ENCODE measurements at places on chromosomes 11 and 22. TPM values are rescaled to one million over a fixed set of nuclear protein-coding genes. Genes with fewer than 3 reads are reported as not detected.

DNA sequence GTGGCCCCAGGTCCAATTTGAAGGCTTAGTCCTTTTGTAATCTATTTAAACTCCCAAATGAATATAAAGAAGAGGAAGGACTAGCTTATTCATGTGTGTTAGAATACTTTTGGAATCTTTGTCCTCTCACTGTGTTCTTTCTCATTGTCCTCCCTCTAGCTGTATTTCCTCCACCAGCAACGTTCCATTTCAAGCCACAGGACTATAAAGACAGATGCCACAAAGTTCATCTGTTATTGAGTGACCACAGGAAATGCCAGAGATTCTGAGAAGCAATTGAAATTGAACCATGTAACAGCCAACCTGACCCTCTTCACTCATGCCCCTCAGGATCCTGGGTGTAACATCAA lies 336.6 kb upstream of the API5 start:
- DNase-seq, result no peak

The F2 gene
- not detected for total RNA-seq

GRCh38 chr11:17076517-17077239 lies 789 bp downstream of the RPS13 start:
- DNase-seq, result no peak

The DNAJC24 gene
- total RNA-seq, result 21.8 TPM

The MRGPRX4 gene
- not detected for total RNA-seq

- DNase-seq, result no peak
Measured at GRCh38 chr11:68340003-68340767, 27.8 kb downstream of the LRP5 start.

The CD248 gene
- not detected for total RNA-seq

DNA sequence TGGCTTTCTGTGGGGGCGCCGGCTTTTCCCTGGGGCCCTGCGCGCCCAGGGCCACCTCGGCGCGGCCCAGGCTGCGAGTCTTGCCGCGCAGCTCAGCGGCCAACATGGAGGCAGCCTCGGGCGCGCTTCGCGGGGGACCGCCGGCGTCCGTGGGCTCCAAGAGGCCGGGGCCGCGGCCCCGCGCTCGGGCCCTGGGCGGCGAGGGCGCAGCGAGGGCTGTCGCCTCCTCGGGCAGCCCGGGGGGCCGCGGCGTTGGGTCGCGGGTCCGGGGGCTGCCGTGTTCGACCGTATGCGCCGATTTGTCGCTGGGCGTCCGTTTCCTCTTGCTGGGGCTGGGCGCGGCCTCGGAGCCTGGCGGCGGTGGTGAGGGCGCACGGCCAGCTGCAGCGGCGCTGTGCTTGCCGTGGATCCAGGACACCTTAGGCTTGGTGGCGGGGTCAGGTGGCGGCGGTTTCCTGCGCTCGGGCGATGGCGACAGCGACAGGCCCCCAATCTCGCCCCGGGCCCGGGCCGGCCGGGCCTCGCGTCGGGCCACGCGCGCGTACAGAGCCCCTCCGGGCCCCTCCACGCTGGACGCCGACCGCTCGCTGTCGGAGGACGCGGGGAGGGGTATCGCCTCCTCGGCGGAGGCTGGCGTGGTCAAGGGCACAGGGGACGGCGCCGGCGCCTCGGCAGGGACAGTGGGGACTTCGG lies 11.9 kb downstream of the SCARF2 start:
- no peak for DNase-seq

The CD3G gene
- total RNA-seq, result not detected

DNA sequence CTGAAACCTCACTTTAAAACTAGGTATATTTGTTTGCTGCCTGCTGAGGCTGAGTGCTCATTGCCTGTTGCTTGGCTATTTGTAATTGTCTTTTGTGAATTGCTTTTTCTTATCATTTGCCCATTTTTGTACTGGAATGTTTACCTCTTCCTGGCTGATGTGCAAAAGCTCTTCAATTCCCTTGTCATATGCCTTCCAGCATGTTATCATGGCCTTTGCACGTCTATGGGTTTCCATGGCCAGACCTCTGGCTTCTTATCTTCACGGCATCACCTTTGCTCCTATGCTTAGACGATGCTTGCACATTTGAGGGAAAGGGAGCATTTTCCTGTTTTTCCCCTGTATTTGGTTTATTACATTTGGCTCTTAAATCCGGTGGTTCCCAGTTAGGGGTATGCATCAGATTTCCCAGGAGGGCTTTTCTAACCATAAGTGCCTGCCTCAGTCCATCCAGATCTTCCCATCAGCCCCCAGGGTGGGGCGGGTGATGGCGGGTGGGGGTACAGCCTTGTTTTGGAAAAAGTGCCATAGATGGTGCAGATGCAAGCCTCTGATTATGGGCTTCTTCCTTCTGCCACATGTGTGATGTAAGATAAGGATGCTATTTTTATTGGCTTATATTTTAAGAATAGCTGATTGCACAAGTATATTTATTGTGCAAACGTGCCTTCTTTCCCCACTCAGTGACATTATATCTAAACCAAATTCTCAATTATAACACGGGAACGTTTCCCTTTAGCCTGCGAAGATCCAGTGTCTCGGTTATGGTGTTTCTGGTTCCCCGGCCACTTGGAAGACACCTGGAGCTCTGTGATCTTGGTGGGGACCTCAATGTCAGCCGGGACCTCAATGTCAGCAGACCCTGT lies 70.6 kb upstream of the SEPTIN5 start:
- no peak for DNase-seq

The SPI1 gene
- not detected for total RNA-seq

The ELMOD1 gene
- total RNA-seq, result not detected

GRCh38 chr22:23689414-23689813 lies 1.4 kb upstream of the RGL4 start:
- DNase-seq, result no peak

The NPAS4 gene
- not detected for total RNA-seq

DNA sequence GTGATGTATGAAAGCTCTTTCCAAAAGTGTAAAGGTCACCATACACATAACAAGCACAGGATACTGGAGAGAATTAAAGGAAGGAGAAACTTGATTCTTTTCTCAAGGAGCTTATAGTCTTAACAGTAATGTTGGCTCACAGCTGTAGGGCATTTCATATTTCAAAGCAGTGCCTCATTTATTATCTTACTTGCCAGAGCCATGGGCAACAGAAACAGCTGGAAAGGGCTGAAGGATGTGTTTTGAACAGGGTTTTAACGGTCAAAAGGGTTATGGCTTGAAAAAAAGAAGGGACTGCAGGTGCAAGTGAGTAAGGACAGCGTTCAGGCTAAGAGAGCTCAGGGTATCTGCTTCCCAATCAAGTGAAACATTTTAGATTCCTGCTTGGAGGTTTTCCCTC lies 2.7 kb upstream of the GRAMD1B start:
- DNase-seq, result no peak

DNA sequence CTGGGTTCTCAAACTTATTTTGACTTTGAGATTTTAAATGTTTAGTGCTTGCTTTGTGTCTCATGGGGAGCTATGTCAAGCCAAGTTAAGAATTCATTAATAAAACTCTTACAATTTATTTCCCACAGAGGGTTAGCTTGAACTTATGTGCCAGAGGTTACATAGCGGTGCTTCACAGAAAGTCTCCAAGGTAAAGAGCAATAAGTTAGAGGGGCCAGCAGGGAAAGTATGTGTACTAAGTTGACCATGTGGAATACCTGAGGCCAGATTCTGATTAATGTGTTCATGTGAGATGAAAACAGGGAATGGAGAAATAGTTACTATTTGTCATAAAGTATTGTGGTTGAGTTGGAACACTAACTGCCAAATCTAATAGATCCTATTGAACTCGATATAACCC lies 149.3 kb downstream of the TMEM135 start:
- no peak for DNase-seq

- DNase-seq, result no peak
Measured at GRCh38 chr11:119375337-119376196, 5.9 kb downstream of the USP2 start.

DNA sequence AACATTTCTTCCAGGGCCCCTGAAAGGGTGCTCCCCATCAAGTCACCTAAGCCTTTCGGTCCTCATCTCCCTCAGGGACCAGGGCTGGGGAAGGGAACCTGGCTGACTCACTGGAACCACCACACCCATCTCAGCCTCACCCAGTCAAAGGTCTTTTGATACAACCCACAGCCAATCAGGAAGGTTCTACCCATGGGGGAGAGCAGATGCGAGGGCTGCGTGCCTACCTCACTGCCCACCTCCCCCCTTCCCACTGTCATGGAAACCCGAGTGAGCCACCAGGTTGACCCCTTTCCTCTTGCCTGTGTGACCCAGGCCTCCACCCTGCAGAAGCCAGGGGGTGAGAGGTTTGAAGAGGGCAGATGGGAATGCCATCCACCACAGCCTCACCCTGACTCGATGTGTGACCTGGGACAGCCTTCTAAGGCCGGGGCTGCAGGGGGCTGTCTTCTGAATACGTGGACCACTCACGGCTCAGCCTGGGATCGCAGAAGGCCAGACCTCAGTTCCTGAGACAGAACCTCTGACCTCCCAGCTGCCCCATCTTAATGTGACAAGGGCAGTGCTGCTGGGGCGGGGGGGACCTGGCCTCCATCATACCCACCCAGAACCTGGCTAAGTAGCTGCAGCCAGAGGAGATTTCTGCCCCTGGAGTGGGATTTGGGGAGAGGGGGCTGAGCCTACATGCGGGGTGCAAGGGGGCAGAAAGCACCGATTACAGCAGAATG lies 2.7 kb downstream of the MDK start:
- DNase-seq, result no peak

DNA sequence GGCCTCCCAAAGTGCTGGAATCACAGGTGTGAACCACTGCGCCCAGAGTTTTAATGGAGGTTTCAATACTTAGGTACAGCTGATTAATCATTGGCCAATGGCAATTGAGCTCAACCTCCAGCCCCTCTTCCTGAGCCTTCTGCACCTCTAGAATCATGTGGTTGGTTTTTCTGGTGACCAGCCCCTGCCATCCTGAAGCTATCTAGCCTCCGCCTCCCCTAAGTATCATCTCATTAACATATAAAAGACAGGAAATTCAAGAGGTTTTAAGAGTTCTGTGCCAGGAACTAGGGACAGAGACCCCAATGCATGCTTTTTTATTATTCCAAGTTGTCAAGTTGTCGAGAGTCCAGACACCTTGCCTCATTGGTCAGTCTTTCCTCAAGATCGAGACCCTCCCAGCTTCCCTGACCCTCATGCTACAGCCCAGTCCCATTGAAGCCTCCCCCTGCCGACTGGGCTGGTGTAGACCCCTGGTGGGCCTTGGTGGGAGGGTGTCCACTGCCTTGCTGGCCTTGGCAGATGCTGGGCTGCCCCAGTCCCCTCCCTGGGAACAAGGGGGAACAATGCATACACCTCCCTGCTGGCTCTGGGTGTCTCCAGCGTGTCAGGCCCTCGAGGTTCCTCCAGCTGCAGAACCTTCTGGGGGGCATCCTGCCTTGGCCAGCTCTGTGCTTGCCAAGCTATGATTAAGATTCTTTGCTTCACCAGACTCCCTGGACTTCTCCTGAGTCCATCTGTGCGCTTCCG lies 148.0 kb downstream of the CTTN start:
- DNase-seq, result no peak

DNA sequence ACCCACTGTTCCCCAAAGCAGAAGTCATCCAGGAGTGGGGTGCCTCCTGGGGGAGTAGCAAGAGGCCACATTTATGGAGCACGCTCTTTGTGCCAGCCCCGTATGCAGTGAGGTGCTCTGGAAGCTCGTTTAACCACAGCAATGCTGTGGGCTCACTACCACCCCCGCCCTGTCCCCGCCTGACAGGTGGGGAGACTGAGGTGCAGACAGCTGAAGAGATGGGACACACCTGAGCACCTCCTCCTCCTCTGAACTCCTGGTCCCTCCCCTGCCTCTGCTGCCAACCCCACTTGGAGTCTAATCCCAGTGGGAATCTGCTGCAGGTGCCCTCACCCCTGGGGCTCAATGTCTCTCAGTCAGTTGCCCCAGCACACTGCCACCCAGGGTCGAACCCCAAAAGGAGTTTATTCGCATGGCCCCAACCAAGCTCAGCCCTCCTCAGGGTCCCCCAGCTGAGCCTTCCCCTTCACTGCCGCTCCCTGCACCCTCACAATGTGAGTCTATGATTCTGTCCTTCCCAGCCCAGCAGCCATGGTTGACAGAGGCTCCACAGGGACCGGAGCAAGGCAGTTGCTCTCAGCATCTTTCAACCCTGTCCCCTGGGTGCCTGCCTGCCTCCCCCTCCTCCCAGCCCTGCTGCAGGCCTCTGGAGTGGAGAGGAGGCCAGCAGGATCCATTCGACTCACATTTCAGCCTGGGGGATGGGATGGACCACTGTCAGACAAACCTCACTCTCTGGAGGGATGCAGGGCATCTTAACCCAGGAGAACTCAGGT lies 13.3 kb upstream of the BCR start:
- DNase-seq, result no peak

The FGF19 gene
- total RNA-seq, result 0.12 TPM

GRCh38 chr11:64713016-64713707 lies 9.8 kb downstream of the NRXN2 start:
- no peak for DNase-seq

GRCh38 chr11:128688896-128689546 lies 4.9 kb upstream of the FLI1 start:
- DNase-seq, result no peak

The ROM1 gene
- 3.0 TPM for total RNA-seq

The SYT7 gene
- 0.47 TPM for total RNA-seq

GRCh38 chr22:23522623-23523251 lies 57.4 kb downstream of the IGLL1 start:
- no peak for DNase-seq

DNA sequence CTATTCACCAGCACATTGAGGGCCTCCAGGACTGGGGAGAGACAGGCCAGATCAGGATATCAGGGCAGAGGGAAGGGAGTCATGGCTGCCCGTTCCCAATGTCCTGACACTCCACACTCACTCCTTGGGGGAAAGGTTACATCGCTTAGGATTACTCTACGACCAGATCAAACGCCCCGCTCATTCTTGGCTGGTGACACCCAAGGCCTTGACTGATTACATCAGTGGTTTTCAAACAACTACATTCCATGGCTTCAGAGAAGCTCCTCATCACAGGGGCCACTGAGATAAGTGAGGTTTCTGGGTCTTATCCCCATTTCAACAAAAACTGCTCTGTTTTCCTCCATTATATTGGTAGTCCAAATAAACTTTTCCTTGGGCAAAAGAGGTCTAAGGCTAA lies 15.0 kb downstream of the UBE2L6 start:
- no peak for DNase-seq

The OR2AG1 gene
- total RNA-seq, result not detected

DNA sequence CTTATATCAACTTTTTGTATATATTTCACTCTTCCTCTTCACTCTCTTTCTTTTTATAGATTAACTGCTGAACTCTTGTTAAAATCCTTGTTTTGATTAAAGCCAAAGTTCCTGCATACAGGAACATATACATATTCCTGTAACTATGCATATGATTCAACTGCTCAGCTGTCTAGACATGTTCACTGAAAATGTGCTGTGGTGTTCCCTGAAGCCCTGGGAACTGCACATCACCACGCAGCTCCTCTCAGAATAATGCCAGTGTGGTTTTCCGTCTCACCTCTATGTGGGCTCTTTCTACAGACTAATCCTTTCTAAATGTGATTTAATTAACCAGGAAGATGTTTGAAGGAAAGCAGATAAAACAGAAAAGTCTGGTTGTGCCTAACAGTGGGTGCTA lies 25.6 kb upstream of the MMP12 start:
- no peak for DNase-seq

All from NCI-H460 (cell line).